HS-5 (cell line): ENCODE measurements at places on chromosomes 5 and 9.

DNA sequence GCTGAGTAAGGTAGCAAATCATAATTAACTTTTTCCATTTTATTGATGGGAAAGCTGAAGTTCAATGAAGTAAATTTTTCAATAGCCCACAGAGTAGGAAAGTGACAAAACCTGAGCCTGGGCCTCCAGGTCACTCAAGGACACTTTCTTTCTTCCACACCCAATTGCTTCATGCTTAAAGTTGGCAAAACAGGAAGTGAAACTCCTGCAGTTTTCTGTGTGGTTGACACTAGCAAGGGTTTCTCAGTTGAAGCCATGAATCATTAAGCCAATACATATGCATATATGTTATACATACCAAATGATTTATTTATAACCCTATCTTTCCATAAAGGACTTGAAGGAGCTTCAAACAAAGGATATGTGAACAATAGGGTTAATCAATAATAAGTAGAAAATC lies 13.9 kb downstream of the TLR4 start:
- DNase-seq: no peak

DNA sequence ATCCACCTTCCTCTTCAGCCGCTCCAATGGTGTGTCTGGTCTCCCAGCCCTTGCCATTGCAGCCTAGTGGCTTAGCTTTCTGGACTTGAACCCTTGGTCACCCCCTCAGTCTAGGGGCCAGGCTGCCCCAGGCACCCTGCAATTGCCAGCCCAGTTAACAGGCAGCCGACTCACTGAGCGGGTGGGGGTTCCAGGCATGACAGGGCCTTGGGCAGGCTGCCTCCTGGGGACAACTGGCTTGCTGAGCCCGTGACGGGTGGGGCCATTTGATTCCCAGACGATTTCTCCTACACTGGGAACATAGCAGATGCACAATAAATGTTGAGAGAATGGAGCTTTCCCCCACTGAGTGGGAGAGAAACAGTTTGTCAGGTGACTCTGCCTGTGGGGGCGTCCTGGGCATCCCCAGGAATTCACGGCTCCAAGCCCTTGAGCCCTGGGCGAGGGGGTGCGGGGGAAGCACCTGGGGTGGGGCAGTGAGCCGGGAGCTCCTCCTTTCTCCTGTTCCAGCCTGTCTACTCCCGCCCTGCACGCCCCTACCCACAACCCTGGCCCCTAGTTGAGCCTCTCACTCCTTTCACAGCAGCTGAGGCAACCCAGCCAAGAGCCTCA lies 12.6 kb upstream of the AQP7 start:
- no peak for DNase-seq

GRCh38 chr5:147427521-147428401 lies 82.1 kb downstream of the DPYSL3 start:
- DNase-seq: no peak

DNA sequence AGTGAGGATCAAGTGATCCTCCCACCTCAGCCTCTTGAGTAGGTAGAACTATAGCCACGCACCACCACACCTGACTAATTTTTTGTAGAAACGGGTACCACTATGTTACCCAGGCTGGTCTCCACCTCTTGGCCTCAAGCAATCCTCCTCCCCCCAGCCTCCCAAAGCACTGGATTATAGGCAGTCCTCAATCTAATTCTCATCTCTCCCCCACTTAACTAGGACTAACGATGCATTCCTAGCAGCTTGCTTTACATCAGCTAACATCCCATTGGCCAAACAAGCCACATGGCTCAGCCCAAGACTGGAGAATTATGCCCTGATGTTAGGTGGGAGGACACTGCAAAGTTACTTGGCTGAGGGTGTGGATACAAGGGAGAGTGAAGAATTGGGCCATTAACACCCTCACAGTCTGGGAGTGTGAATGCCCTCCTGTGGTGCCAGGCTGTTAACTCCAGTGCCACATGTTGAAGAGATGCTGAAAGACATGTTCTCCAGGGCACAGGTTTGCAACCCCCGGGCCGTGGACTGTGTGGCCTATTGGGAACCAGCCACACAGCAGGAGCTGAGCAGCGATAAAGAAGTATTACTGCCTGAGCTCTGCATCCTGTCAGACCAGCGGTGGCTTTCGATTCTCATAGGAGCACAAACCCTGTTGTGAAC lies 5.3 kb upstream of the ZNF367 start:
- no peak for DNase-seq

DNA sequence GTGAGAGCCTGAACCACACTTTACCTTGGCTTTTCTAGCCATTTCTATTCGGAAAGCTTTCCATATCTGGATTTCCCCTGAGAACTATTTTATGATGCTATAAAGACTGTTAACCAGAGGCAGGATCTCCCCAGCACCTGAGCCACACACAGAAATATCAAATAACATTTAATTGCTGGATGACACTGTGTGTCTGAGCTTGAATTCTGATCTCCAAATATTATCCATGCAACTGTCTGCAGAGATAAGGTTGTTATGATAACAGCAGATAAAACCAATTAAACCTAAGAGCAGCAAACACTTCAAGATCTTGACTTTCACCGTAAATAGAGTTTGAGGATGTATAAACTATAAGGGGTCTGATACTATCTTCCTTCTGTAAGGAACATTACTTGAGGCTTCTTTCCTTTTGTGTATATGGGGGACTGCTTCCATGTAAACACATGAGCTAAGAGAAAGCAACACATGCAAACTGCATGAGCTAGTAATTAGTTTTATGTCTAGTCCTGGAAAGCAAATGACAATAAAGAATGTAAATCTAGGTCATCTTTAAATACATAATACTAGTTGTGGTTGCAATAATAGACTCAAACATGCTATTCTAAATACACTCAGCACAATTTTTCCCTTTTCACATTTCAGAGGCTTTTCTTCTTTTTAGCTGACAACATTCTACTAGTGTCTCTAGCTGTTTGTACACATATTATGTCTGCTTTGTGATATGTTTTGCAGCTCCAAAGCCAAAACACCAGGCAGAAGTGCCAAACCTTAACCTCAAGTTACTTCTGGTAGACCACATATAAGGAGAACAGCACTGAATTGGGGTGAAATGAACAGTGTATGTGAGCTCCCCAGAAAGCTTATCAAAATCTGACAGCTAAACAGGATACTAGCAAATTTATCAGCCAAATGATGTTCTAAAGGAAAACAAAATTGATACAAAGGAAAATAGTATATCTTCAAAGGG lies 136.5 kb downstream of the EFNA5 start:
- DNase-seq: no peak

- DNase-seq: no peak
Observed at GRCh38 chr9:134226221-134226930, 62.0 kb upstream of the RNU6ATAC start.

- DNase-seq: no peak
Observed at GRCh38 chr9:136554870-136555269, 9.0 kb upstream of the NOTCH1 start.

- DNase-seq: no peak
Observed at GRCh38 chr9:84966876-84967830, 297.6 kb downstream of the NTRK2 start.

DNA sequence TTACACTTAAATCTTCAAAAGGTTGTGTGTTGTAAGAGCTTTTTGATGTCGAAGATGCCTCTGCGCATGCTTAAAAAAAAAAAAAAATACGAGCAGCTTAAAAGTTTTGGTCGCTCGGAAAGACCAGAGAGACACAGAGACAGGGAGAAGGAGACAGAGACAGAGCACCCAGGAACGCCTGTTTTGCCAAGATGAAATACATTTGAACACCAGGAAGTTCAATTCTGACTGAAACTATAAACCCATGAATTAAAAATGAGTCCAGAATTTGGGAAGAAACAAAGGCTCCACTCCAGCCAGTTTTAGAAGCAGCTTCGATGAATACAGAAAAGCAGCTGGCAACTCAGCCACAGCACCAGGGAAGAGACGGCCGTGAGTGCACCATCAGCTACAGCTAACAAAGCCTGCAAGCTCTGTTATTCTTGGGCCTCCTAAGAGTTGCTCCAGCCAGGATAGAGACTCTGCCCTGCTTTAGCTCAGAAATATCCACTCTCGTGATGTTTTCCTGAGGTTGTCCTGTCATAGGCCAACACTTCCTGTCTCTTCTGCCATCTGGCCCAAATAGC lies 2.5 kb upstream of the ZNF474 start:
- DNase-seq: no peak

DNA sequence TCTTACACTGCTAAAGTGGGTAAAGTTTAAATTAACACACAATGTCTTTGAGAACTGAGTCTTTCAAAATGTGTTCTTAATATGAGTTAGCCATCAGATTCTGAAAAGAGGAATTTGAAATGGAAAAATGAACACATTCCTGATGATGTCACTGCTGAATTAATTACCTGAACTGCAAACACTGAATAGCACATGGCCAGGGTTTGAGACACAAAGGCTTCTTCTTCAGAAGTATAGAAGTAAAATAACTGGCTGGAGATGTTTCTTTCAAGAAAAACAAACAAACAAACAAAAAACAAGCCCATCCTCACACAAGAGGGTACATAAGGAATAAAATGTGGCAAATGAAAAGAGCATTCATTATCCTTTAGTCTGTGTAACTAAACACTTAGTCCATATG lies 7.1 kb downstream of the GLIS3 start:
- no peak for DNase-seq

DNA sequence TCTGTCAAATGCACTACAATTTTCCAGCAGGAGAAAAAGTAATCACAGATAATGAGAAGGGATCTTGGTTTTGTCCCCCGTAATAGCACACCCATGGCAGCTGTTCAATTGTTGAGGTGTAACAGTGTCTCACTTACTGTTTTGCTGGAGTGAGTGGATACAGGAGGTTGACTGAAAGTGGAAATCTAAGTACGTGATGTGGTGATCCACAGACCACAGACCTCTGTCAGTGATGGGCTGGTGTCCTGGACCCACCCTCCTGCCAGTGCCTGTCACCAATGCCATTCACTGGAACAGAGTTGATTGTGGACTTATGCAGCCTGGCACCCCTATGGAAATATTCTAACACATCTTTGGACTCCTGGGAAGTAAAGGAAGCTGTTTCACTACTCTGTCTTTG lies 261.7 kb downstream of the TRPM3 start:
- DNase-seq: no peak

- DNase-seq: no peak
Observed at GRCh38 chr9:126514037-126514821, 99.5 kb upstream of the LMX1B start.

- DNase-seq: no peak
Observed at GRCh38 chr5:64690417-64691151, at the start of gene SHISAL2B. Gene SHISAL2B (plus strand): TSS chr5:64690503. CDS start chr5:64690624, 121 bp downstream.

DNA sequence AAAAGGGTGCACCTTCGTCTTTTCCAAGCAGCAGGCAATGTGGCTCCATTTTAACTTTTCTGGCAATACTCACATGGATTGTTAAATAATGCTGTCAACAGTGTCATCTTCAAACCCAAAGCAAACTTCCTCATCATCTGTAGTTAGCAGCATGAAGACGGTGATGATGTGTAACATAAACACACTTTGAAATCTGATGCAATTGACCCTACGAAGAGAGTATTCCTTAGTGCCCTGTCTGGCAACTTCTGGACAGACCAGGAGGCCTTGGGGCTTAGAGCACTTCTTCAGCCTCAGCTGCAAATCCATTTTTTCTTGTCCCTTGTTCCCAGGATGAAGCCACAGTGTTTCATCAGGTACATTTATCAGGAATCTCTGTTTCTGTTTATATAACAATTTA lies 149.1 kb downstream of the GHR start:
- no peak for DNase-seq

DNA sequence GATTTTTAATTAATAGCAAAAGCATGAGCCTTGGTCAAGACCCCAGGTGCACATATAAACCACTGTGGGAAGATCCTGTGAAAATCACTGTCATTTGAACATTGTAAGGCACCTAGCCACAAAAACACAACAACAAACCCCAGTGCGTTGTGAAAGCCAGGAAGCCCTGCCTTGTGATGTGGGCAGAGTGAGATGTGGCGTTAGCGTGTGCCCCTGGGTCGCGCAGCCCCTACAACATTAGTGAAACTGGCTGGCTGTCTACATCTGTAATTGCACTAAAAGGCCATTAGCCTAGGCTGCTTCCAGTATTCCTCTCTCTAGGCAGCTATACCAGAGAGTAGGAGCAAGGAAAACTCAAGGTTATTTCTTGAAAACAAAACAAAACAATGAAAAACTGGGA lies 21.1 kb upstream of the PDZD2 start:
- no peak for DNase-seq

DNA sequence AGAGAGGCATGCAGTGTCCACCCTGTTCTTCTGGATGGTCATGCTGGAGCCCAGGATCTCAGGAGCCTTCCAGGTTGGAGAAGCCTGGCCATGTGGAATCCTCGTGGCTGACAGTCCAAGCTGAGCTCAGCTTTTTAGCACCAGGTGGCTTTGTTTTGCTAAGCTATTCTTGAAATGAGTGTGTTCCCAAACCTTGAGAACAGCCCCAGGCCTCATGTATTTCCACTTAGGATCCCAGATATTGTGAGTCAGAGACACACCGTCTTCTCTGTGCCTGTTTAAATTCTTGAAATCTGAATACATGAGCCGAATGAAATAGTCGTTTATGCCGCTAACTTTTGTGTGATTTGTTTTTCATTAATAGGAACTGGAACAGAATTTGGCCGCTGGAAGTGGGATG lies 61.2 kb downstream of the IRX2 start:
- DNase-seq: no peak

DNA sequence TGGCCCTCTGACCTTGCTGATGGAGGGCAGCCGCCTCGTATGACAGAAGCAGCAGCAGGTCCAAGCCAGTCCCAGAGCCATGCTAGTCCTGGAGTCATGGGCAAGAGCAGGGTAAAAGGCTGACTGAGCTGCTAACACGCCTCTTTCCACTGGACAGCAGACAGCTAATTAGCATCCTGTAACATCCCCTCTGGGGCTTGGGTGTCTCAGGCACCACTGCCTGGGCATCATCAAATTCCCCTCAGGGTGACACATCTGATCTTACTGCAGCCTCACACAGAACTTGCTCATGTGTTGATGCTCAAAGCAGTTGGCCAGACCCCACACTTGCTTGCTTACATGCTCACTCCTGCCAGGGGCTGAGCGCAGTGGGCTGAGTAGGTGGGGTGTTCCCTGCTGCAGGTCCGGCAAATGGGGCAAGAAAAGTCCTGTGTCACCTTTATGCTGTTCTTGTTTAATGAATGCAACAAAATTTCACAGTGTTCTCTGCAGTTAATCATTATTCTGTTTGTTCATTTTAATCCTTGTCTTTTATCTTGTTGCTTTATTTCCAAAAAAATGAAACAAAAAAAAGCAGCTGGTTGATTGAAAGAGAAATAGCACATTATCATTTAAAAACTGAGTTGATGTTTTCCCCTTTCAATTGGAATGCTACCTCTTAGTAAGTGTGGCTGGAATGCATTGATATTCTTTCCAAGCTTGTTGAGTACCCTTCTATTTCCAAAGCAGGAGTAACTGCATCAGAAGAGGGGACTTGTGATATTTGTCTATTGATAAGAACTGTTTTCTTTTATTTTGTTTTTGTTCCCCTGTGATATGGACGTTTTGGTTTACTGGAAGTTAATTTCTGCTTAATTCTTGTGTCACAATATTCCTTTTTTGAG lies 254.1 kb downstream of the CDH18 start:
- no peak for DNase-seq

GRCh38 chr5:113612060-113612496 lies 98.6 kb downstream of the YTHDC2 start:
- DNase-seq: no peak
